ENCODE measurements at places on chromosomes 4 and X. TPM values are rescaled to one million over a fixed set of nuclear protein-coding genes. Genes with fewer than 3 reads are reported as not detected.

DNA sequence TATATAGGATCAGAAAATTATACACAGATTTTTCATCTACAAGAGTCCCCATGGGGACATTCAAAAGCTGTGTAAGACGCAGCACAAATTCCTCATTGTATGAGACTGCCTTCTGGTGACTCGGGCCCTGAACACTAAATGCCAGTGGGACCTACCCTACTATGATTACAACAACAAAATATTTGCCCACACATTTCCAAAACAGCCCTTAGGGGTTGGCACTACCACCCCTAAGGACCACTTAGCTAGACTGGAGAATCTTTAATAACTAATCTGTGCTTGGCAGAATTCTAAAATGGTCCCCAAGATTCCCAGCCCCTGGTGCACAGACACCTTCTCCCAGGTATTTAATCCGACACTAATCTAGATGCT is 29.1 kb downstream of the UCHL1 start:
- DNase-seq, result no peak

- DNase-seq, result no peak
Observed at GRCh38 chr4:75741027-75741426, 16.6 kb downstream of the USO1 start.

DNA sequence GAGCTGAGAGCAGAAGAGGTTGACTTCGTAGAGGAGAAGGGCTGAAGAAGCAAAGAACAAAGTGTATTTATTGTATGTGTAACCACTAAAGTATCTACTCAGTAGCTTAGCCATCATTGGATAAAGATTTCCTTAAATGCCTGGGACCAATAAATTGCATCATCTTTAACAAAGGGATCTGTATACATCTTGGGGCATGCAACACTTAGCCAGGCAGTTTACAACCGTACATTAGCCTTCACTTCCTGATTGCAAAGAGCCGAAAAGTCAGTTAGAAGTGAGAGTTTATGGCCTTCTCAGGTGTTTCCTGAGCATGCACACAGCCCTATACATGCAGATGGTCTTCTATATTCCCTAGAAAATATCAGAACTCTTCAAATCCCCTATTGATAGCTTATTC is 68.0 kb upstream of the MAGED1 start:
- DNase-seq, result no peak

GRCh38 chr4:173214661-173215060 is 46.0 kb downstream of the GALNT7 start:
- DNase-seq, result no peak

DNA sequence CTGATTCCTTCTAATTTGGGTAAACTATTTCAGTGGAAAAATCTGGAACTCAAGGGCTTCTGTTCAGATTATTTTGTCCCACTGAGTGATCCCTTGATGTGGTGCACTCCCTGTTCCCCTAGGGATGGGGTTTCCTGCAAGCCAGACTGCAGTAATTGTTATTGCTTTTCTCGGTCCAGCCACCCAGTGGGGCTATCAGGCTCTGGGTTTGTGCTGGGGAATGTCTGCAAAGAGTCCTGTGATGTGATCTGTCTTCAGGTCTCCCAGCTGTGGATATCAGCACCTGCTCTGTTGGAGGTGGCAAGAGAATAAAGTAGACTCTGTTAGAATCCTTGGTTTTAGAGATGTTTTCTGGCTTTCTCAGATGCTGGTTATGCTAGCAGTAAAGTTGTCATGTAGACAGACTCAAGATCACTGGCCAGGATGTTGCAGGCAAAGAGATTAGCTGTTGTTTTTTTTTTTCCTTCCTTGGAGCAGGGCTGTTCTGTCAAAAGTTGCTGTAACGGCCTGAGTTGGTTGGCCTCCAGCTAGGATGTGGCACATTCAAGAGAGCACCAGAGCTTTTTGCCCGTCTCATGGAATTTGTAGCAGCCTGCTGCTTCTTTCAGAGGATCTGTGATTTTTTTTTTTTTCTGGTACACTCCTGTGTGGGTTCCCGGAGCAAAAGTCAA is 1314.0 kb downstream of the PCDH19 start:
- no peak for DNase-seq

ARHGAP36 gene
- not detected for total RNA-seq

PDE5A gene
- 10.7 TPM for total RNA-seq

Measured in stomach (tissue), 19 donors.